ENCODE measurements at places on chromosomes 12 and 14.

GRCh38 chr14:99720941-99721791 is 37.1 kb downstream of the CYP46A1 start:
- DNase-seq = no peak

DNA sequence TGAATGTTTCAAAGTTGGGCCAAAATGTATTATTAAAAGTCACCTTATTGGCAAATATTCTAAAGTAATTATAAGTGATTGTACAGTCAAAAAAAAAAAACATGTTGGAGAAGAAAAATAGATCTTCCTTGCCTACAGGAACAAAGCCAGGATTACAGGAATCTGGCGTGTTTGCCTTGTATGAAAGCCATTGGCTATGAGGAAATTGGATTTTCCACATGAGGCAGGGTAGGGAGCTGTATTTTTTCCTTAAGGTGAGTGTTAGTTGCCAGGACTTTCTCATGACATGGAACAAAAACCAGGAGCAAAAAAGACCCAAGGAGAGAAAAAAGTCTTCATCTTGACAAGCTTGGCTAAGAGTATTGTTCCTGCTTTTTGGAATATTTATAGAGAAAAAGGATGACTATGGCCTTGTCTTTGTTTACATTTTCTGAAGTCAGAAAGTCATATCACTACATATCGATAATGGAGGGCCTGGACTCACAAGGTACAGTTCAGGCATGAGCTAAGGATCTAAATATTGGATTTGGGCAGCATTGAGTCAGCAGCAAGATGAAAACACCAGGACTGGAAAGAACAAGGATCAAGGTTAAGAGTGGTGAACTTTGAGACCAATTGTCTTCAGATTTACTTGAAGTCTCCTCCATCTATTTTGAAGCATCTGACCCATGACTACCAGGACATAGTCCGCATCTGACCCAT is 68.4 kb upstream of the FLRT2 start:
- DNase-seq = no peak

DNA sequence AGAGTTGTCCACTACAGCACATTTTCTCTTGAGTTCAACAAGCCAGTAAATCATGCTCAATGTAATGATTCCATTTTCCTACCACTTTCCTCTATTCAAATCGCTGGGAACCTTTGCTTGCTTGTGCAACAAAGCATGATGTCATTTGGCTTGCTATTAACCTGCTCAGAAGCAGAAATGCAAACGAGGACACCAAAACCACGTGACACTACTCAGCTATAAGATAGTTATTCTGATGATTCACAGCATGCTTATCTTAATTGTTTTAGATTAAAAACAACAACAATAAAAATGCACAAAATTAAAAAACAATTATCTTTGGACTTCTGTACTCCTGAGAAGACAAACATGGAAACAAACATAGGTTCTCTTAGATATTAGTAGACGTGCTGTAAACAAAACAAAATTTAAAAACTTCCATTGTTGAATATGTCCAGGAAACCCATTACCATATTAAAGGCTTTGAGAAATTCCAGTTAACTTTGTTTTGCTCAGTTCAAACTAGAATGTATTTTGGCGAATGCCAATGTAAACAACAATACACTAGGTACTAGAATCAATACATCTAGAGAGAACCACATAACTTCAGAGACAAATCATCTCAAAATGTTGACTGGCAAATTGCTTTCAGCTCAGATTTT is 77.5 kb upstream of the KRAS start:
- peak; percentile 31 for DNase-seq

GRCh38 chr12:109532721-109533486 is 40.4 kb downstream of the MMAB start:
- DNase-seq = peak; percentile 2

DNA sequence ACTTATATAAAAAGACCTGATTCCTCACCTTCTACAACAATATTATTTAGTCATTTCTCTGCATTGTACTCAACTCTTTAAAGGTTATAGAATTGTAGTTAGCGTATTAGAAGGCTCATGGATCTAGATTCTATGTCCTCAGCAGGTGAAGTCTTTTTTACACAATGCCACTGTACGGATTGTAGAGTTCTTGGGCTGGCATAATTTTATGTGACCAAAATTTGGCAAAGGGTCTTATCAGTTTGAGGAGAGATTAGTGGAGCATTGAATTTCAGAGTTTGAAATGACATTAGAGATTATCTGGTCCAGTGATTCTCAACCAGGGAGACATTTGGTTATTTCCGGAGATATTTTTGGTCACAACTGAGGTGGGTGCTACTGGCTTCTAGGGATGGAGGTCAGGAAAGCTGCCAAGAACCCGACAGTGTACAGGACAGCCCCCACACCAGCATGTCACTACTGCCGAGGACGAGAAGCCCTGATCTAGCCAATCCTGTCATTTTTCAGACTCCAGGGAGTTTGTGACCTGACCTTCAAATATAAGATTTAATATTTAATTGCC is 63.9 kb downstream of the BICD1 start:
- DNase-seq = no peak

GRCh38 chr12:118850244-118850825 is 131.0 kb upstream of the SRRM4 start:
- DNase-seq = peak; percentile 21

- no peak for DNase-seq
Measured at GRCh38 chr14:99252443-99252939, 19.5 kb downstream of the BCL11B start.

DNA sequence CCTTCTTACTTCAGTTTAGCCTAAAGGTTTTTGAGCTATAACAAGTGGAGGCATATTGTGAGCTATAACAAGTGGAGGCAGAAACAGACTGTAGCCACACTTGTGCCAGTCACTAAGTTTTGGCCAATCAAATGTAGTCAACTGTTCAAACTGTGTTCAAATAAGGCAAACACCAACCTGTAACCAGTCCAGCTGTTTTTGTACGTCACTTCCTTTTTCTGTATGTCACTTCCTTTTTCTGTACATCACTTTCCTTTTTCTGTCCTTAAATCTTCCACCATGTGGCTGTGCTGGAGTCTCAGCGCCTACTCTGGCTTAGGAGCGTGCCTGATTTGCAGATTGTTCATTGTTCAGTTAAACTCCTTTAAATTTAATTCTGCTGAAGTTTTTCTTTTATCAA is 79.7 kb downstream of the FUT8 start:
- no peak for DNase-seq

Data from inflammatory macrophage (primary cell).